ENCODE measurements at places on chromosomes 4 and X.

DNA sequence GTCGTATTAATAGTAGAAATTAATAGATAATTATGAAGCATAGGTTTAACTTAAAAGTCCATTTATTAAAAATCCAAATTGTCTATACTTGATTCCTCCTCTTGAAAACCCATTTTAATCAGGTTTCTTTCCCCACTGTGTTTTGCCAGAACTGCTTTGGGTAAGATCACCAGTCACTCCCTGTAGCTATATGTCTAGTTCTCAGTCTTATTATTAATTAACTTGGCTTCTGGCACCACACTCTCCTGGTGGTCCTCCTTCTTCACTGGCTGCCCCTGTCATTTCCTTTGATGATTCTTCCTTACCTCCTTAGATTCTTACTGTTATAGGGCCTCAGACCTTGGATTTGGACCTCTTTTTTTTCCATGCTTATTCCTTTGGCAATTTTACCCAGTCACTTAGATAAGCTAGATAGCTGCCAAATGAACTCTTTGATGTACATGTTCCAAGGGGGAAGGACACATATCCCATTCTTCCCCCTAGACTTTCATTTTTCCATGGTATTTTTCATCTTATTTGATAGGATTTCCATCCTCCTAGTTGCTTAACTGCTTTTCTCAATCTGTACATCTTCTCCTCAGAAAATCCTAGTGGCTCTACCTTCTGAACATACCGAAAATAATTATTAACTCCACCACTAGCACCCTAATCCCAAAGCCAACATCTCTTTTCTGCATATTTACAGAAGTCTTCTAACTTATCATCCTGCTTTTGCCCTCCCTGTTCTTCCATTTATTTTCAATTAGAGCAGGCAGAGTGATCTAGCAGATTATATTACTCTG lies 24.5 kb downstream of the GIMD1 start:
- DNase-seq: no peak

DNA sequence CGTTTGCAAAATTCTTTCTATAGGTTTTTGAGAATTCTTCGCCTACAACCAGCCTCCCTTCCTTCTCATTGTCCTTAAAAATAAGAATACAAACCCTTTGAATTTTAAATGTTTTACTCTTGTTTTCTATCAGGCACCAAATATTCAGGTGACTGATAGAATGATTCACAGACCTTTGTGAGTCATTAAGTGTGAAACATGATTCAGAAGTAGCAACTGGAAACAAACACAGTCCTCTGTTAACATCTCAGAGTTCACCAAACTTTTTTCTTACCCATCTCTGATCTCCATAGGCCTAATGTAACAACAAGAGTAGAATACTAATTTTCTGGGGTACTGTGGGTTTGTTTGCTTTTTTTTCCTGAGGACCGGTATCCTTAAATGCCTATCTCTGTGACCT lies 63.4 kb upstream of the MAB21L2 start:
- peak; percentile 22 for DNase-seq

GRCh38 chr4:147101678-147102077 lies 156.0 kb upstream of the TTC29 start:
- DNase-seq: no peak

GRCh38 chrX:16828124-16828908 lies 41.8 kb downstream of the RBBP7 start:
- peak; percentile 92 for DNase-seq

GRCh38 chr4:77599378-77599777 lies 6.2 kb upstream of the CXCL13 start:
- DNase-seq: peak; percentile 44

- peak; percentile 55 for DNase-seq
Measured at GRCh38 chr4:42519803-42520417, 122.6 kb downstream of the SHISA3 start.

GRCh38 chrX:12701628-12702027 lies 89.6 kb upstream of the PRPS2 start:
- DNase-seq: peak; percentile 62

- no peak for DNase-seq
Measured at GRCh38 chrX:68827256-68827655, 1.6 kb upstream of the EFNB1 start.

DNA sequence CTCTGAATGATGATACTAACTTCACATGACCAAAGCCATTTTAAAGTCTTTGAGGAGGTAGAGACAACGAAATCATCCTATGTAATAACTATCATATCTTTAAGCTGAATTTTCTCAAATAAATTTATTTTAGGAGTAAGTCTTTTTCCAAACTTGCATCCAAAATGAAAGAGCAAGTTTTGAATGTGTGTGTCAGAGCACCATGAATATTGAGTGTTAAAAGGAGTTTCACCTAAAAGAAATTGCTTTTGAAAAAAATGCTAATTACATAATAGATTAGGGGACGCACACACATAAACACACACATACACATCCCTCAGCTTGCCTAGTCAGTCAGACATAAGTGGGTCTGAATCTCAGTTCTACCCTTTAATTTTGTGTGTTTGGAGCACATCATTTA lies 1.9 kb downstream of the ANK2 start:
- no peak for DNase-seq

GRCh38 chrX:97854086-97854485 lies 970.4 kb downstream of the RPA4 start:
- DNase-seq: no peak

GRCh38 chr4:8675383-8675782 lies 82.8 kb downstream of the CPZ start:
- peak; percentile 11 for DNase-seq

GRCh38 chr4:73828956-73829355 lies 7.5 kb upstream of the CXCL6 start:
- DNase-seq: no peak

DNA sequence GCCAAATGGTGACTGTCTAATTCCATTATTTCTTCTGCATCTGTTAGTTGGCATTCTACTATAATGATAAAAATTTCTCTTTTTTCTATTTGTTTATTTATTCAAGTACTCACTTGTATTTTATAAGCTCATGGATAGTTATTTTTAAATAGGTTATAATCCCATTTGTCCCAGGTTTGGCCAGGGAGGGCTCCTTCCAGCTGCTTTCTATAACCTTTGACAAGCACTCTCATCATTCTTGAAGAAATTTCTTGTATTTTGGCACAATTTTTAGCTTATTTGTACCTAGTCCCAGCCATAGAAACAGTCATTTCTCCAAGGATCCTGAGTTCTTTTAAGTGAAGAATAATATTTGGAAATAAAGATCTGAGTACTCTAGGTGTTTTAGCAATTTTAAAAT lies 1038.6 kb upstream of the AGA start:
- no peak for DNase-seq

DNA sequence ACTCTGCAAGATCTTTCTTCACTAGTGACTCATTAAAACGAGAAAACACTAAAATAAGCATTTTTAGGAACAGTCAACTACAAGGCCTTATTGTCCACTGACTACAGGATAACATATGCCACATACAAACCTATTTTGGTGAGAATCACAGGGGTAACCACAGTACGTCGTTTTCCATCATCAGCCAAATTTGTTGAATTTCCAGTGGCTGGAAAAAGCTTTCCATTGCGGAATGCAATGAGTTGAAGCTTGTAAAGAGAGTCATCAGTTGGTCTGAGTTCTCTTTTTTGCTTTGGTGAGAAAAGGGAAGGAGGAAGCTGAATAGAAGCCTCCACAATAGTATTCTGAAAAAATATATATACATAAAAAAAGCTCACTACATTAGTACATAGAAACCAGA lies 102.4 kb downstream of the ADGRA3 start:
- no peak for DNase-seq

- no peak for DNase-seq
Measured at GRCh38 chr4:52910115-52910514, 48.0 kb downstream of the RASL11B start.

- no peak for DNase-seq
Measured at GRCh38 chr4:16598597-16599206, 299.7 kb downstream of the LDB2 start.

DNA sequence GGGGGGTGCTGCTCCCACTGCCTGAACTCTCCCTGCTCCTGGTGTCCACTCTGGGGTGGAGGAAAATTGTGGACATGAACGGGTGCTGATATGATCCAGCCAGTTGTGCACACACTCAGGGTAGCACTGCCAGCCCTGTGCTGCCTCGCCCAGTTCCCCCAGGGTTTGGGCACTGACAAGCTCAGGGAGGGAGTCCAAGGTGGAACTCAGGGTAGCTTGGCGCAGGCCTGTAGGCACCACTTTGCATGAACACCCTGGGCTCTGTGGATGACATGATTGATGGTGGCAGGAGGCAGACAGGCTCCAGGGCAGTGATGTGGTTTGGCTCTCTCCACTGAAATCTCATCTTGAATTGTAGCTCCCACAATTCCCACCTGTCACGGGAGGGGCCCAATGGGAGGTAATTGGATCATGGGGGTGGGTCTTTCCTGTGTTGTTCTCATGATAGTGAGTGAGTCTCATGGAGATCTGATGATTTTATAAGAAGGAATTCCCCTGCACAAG lies 572.0 kb upstream of the PABPC4L start:
- no peak for DNase-seq
